Cortex of kidney (tissue), 1 donor: ENCODE measurements at places on chromosomes 5 and 9.

GRCh38 chr9:124210697-124211096 lies 47.1 kb upstream of the NEK6 start:
- DNase-seq = no peak

GRCh38 chr5:150442699-150443080 lies 6.8 kb downstream of the RPS14 start:
- DNase-seq = no peak

GRCh38 chr9:96719921-96720320 lies 58.0 kb downstream of the ZNF510 start:
- DNase-seq = no peak

- DNase-seq = no peak
These were observed 179.1 kb downstream of the MUSK start for GRCh38 chr9:110847671-110848070.

GRCh38 chr5:150295741-150296486 lies 6.3 kb upstream of the CAMK2A start:
- DNase-seq = no peak

GRCh38 chr5:179558932-179559283 lies 8.6 kb downstream of the RUFY1 start:
- no peak for DNase-seq

DNA sequence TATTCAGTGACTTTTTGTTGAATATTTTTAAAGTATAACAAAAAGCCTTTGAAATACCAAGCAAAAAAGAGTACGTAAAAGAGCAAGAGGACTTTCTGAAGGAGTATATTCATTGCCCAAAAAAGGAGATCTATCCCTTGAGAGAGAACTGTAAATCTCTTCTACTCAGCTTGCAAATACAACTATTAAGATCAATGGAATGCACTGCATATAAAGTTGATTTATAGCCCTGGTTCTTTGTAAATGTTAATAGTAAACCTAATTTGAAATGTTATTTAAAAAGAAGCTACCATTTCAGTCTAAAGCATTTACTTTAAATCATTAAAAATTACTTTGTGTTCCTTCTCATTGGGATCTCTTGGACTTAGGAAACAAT lies 168.1 kb downstream of the PDE4D start:
- DNase-seq = no peak

- DNase-seq = no peak
These were observed 98.7 kb upstream of the SPIN1 start for GRCh38 chr9:88289532-88289931.

GRCh38 chr5:11595045-11595444 lies 309.2 kb downstream of the CTNND2 start:
- no peak for DNase-seq

DNA sequence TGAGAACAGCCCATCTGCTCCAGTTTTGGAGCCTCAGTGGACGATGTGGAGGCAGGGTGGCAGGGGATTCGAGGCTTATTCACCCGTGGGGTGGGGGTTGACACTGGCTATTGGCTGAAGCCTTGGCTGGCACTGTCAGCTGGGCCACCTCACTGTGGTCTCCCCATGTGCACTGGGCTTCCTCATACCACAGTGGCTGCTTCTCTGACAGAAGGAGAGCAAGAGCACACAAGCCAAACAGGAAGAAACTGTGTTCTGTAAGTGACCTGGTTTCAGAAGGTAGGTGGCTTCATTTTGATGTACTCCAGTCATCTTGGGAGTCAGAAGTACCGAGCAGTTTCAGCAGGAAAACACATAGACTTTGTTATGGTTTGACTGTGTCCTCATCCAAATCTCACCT lies 24.7 kb upstream of the CTNND2 start:
- DNase-seq = no peak

- no peak for DNase-seq
These were observed 37.6 kb downstream of the RHOBTB3 start for GRCh38 chr5:95768731-95769130.

DNA sequence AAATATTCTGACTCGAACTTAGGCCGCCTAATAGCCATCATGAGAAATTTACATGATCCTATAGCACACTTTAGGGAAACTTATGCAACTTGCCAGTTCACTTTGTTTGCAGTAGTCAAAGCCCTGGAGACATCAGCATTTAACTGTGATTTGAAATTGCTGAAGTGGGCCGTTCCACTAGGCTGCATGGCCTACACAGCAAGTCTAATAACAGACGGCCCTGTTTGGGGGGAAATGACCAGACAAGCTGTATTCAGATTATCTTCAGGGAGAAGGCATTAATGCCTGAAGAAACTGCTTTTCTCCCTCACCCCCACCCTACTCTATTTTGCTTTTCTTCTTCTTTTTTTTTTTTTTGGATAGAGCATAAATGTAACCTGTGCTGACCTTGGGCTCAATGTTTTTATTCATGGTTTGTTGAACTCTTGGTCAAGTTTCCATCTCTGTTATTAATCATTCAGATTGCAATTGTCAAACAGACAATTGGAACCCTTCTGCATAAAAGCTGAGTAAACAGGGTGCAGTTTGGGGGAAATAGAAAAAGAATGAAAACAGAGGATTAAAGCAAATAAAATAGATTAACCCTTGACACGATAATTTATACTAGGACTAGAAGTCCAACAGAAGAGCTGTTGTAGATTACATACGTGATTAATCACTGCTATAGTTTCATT lies 1928.2 kb upstream of the WWC1 start:
- no peak for DNase-seq

GRCh38 chr5:132557478-132558172 lies 848 bp downstream of the RAD50 start:
- DNase-seq = no peak

- no peak for DNase-seq
These were observed 43.8 kb downstream of the TRIP13 start for GRCh38 chr5:936149-937144.

DNA sequence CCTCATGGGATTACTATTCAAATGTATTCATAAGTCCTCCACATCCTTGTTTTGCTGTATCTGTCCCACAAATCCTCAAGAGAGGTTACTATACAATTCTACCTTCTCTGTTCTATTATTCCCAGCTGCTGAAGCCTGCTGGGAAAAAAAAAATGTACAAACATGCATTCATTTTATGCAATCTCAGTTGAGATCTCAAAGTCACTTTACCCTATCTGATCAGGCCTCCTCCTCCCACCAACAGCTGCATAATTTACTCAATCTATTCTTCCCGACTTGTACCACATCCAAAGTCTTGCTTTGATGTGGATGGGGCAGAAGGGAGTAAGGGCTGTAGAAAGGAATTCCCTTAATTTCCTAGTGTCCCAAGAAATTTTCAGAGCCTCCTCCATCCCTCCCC lies 28.6 kb downstream of the PSIP1 start:
- DNase-seq = no peak

GRCh38 chr5:32710550-32711361 lies at the start of gene NPR3:
TSS of gene NPR3 (plus strand) at chr5:32711321. CDS start at chr5:32711777, 456 bp downstream.
- DNase-seq = no peak

- DNase-seq = no peak
These were observed 4.0 kb downstream of the GFI1B start for GRCh38 chr9:132982458-132982857.
